Left lung (tissue), 14 donors: ENCODE measurements at places on chromosomes 5 and 9. TPM values are rescaled to one million over a fixed set of nuclear protein-coding genes. Genes with fewer than 3 reads are reported as not detected.

Gene TRPM3
- 2.1 TPM for polyA plus RNA-seq

DNA sequence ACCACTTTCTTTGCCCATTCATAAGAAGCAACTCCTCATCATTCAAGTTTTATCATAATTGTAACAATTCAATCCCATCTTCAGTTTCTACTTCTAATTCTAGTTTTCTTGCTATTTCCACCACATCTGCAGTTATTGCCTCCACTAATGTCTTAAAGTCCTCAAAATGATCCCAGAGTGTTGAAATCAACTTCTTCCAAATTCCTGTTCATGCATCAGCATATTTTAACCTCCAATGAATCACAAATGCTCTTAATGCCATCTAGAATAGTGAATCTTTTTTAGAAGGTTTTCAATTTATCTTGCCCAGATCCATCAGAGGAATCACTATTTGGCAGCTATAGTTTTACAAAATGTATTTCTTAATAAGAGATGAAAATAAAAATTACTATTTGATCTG is 3.2 kb upstream of the SRP19 start:
- DNase-seq = no peak

- DNase-seq = no peak
These were observed 75.7 kb upstream of the GLIS3 start for GRCh38 chr9:4375424-4376200.

DNA sequence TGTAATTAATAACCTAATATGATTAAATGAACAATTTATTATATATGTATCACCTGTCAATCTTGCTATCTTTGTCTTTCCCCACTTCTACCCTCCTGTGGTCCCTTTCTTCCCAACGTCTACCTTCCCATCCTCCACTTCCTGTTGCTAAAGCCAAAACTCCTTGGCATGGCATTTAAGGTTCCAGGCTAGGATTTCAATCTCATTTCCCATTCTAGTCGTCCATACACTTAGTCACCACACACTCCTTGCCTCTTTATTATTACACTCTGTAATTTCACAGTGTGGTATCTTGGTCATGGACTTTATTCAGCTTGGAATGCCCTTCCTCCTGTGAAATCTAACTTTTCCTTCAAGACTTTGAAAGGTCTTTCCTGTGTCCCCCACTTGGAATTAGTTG is 115.3 kb downstream of the SEMA6A start:
- DNase-seq = no peak

DNA sequence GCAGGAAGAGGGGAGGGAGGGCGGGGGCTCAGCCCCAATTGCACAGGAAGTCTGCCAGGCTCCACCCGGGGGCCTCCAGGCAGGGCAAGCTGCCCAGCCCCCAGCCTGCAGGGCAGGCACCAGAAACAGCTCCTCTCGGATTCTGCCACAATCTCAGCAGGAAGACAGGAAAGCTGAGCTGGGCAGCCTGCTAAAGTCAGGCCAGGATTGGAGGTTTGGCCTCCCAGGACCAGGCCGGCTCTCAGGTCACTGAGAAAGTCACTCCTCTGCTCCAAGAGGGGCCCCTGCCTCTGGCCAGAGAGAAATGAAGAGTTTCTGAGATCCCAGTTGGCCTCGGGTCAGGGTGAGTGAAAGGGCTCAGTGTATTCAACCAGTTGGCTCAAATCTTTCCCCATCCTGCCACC is 54.6 kb upstream of the STXBP1 start:
- DNase-seq = no peak

Gene SNX24
- polyA plus RNA-seq = 26.5 TPM

Gene SPTAN1
- polyA plus RNA-seq = 351 TPM

Gene FANCG
- 40.0 TPM for polyA plus RNA-seq

Gene APBA1
- polyA plus RNA-seq = 10.7 TPM

Gene GPR151
- polyA plus RNA-seq = not detected

GRCh38 chr5:65172486-65173129 is 309.1 kb downstream of the ADAMTS6 start:
- DNase-seq = no peak
